ENCODE measurements at places on chromosomes 7 and 10.

DNA sequence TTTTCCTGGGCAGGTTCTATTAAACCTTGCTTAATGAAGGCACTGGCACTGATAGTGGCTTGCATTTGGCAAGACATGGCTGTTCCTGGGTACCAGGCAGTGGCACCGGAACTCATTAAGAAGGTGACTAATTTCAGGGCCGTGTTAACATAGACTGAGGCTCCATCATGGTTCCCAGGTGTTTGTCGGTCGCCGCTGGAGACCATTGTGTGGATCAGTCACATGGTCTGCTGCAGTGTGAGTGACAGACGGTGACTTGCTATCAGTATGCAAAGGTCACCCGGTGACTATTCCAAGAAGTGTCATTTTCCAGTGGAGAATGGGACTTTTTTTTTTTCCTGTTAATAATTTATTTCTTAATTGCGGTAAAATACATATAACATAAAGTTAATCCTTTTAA, 106.3 kb downstream of the INSYN2A start:
- DNase-seq: no peak

- no peak for DNase-seq
Measured at GRCh38 chr10:86182150-86182549, 184.4 kb downstream of the GRID1 start.

GRCh38 chr10:123146013-123146893, 1.7 kb upstream of the HMX2 start:
- DNase-seq: no peak

DNA sequence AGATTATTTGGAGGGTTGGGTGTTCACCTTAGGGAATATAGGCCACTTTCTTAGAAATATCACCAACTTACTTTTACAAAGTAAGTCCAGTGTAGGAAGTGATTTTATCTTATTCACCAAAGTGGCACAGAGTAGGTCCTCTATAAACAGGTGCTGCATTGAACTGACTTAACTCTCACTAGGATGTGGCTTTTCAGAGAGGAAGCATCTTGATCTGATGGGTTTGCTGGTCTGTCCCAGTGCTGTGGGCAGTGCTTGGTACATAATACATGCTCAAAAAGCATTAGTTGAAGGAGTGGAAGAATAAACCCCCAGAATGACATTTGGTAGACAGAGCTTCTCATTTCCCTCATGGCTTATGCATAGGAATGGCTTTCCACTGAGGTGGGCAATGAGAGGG, 334.7 kb downstream of the LRMDA start:
- DNase-seq: no peak

- DNase-seq: no peak
Measured at GRCh38 chr10:70551971-70552422, 50.5 kb downstream of the PRF1 start.

GRCh38 chr7:2529161-2530070, 9.8 kb downstream of the LFNG start:
- DNase-seq: no peak

DNA sequence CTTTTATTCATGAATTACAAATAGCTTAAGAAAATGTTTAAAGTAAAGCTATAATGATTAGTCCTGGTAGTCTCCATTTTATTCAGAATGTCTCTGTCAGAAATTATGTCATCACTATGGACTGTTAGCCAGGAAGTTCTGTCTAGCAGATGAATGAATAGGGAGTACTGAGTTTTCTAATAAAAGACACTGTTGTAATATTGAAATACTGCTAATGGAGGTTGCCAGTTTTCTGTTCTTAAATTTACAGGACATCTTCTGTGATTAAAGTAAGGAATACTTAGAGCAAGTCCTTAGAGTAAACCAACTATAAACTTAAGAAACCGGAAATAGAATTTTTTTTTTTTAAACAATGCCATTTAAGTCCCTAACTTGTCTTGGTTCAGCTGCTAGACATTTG, 309.8 kb downstream of the ADK start:
- no peak for DNase-seq

DNA sequence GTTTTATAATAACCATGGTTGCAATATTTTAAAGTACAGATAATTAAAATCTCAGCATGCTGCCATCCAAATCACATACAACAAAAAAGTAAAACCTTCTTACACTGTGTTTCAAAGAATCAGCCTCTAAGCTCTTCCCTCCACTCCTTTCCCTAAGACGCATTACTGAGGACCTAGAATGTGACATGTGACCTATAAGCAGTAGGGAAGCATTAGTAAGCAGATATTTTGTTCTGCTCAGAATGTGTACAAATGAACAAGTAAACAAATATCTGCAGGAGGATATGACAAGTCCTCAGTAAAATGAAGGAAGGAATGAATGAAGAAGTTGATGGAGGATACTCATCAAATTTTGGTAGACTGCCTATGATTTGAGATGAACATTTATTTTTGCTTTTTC, 49.1 kb downstream of the RAB11FIP2 start:
- DNase-seq: no peak

GRCh38 chr10:112950714-112951358, 789 bp downstream of the TCF7L2 start:
- no peak for DNase-seq

All from iPS-NIHi11 (cell line).